ENCODE measurements at places on chromosomes 5 and 9.
A peak's percentile ranks its signal among the peaks of the same experiment; 100 is the strongest.

- DNase-seq, result no peak
Observed at GRCh38 chr9:84357275-84357674, 16.7 kb upstream of the SLC28A3 start.

GRCh38 chr9:24297931-24298330 is 247.8 kb downstream of the IZUMO3 start:
- DNase-seq, result no peak

GRCh38 chr5:1881098-1881572 is 1.6 kb downstream of the IRX4 start:
- DNase-seq, result no peak

GRCh38 chr5:155529362-155529761 is 515.8 kb downstream of the KIF4B start:
- no peak for DNase-seq

GRCh38 chr5:67612961-67613360 is 416.4 kb upstream of the CD180 start:
- no peak for DNase-seq

- no peak for DNase-seq
Observed at GRCh38 chr9:19554529-19554928, 145.7 kb downstream of the ACER2 start.

DNA sequence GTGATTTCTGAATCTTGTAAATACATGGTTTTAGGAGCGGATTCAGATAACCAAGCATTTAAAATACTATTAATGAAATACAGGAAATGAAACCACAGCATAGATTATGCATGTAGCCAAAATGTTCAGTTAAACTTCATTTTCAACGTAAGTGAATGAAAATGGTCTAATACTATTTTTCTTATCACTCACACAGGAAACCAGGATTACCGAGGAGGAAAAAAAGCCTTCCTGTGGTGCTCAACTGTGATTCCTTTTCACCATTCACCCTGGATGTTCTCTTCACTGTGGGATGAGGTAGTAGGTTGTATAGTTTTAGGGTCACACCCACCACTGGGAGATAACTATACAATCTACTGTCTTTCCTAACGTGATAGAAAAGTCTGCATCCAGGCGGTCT is 83.4 kb upstream of the ZNF169 start:
- peak; percentile 11 for DNase-seq

GRCh38 chr5:64518793-64519192 is 13.0 kb downstream of the RGS7BP start:
- no peak for DNase-seq

GRCh38 chr5:122398016-122398415 is 86.0 kb downstream of the SNCAIP start:
- no peak for DNase-seq

- no peak for DNase-seq
Observed at GRCh38 chr5:37198061-37198460, 51.1 kb downstream of the CPLANE1 start.

DNA sequence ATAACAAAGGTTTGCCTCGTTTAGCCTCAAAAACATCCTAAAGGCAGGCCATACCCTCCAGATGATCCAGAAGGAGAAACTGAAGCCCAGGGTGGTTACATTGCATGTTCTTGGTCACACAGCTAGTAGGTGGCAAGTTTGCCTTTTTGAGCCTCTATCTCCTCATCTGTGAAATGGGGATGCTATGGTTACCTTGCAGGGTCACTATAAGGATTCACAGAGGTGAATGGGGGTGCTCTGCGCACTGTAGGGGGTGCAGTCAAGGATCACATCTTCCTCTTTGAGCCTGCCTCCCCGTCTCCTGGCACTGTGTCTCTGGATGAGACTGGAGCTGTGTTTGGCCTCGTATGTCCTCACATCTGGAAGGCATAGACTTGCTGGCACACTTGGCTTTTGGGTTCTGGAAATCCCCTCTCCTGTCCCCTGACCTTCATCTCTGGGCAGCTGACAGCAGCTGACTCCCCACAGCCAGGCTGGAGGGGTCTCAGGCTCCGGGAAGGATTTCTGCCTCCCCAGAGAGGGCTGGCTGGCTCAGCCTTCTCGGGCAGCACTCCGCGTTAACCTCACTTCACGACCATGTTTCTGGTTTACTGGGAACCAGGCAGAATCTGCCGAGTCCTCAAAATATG is 167.7 kb downstream of the RGS3 start:
- no peak for DNase-seq

DNA sequence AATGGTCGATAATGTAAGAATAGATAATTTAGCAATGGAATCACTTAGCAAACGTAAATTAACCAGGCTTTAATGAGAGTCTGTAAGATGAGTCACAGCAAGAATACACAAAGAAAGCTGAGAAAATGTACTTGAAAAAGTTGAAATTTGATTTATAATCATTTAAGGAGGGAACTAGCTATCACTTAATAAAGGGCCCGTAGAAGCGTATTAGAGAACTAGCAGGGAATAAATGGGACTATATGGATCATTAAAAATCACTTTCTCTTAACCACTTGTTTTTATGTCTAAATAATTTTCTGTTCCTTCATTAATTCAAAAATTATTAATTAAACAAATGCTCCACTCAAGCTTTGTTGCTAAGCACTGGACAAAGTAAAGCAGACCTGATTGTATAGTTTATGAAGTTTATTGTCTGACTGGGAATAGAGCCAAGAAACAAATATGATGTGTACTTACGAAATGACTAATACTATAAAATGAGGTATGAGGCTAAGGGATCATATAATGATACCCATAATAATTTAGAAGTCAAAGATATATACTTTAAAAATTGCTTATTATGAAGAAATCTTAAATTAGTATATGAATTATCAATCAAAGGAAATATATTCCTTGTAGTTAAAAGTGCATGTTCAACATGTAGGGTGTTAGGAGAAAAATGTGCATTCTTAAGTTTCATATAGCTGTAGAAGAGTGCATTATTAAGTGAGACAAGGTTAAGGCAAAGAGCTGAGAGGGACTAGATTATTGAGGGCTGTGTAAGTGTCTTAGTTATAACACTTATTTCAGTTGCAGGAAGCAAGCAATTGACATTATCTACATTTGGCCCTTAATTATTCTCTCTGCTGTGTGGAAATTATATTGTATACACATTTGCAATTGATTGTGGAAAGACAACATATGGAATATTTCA is 196.8 kb downstream of the PRDM9 start:
- DNase-seq, result no peak

DNA sequence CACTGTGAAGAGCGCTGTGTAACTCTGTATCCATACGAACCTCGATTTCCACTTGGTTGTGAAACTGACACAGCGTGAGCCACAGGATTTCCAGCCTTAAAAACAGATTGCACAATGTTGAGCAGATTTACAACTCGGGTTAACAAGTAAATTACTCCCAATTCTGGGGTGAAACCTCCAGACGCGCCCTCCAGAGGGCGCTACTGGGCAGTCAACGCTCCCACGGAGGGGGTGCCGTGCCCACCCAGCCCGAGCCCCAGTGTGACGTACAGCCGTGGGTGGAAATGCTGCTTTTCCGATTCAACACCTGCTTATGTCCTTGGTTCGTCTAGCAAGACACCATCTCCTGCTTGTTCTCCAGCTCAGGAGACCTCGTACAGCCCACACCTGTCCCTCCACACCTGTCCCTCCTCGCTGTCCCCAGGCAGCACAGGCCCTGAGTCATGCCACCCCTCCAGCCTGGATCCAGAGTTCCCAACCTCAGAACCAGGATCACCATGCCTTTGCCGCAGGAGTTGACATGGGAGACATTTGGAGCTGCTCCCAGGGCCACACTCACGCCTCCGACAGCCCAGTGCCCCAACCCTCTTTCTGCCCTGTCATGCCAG is 34.4 kb upstream of the SLC6A3 start:
- no peak for DNase-seq

GRCh38 chr5:97548739-97549080 is 365.7 kb upstream of the RIOK2 start:
- DNase-seq, result no peak
